ENCODE measurements at places on chromosomes 2 and 18. TPM values are rescaled to one million over a fixed set of nuclear protein-coding genes. Genes with fewer than 3 reads are reported as not detected.

Gene MAP3K19
- total RNA-seq: 0.05 TPM

DNA sequence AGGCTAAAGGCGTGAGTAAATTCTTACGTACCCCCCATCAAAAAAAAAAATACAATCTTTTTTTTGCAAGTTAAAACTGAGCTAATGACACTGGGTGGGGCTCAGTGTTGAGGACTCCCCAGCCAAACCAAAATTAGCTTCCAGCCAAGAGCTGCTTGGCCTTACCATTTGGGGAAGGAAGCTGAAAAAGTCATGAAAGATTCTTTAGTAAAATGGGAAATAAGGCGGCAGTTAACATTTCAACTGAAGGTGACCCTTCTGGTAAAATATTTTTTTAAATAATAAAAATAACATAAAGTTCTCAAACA is 16.4 kb downstream of the SMAD7 start:
- H3K27me3 ChIP-seq: peaks cover 21% of the 10 kb centered on the region
- no peak overlapping the region for H3K4me3 ChIP-seq
- no peaks in the 10 kb centered on the region for H3K36me3 ChIP-seq
- H3K4me1 ChIP-seq: peaks cover 13% of the 10 kb centered on the region

DNA sequence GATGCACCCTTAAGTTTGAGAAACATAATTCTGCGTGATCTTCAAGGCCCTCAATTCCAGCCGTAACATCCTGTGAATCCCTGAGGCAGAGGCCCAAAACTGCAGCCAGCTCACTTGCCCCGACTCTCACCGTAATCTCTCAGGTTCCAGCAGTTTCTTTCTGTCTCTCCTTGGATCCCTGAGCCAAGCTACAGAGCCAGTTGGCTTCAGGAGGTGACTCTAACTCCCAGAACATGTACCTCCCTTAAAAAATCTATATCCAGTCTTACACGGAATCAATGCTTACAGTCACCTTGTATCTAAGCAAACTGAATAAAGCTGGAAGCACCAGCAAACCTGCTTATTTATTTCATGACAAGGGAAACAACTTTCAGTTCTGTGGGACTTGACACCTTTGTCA is 300.4 kb downstream of the SETBP1 start:
- no peak overlapping the region for H3K27ac ChIP-seq
- H3K4me3 ChIP-seq: no peak overlapping the region
- H3K4me1 ChIP-seq: no peaks in the 10 kb centered on the region

Gene ZSWIM2
- total RNA-seq: not detected

DNA sequence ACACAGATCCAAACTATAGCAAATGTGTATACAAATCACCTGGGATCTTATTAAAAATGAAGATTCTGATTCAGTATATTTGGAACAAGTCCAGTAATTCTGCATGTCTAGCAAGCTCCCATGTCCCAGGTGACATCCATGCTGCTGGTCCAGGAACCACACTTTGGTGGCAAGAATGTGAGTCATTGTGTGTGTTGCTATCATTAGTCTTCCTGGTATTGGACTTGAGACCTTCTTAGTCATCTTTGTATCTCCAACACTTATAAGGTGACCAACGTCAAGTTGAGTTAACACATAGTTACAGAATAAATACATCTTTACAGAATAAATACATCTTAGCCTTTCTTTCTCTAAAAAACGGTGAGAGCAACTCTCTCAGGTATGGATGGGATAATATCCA is 107.9 kb upstream of the NDUFV2 start:
- H3K4me1 ChIP-seq: no peaks in the 10 kb centered on the region
- H3K27ac ChIP-seq: no peak overlapping the region
- H3K36me3 ChIP-seq: no peaks in the 10 kb centered on the region
- H3K27me3 ChIP-seq: no peaks in the 10 kb centered on the region
- no peak for DNase-seq

Gene SLC4A5
- total RNA-seq: 0.85 TPM

Gene REG3A
- total RNA-seq: 0.05 TPM

DNA sequence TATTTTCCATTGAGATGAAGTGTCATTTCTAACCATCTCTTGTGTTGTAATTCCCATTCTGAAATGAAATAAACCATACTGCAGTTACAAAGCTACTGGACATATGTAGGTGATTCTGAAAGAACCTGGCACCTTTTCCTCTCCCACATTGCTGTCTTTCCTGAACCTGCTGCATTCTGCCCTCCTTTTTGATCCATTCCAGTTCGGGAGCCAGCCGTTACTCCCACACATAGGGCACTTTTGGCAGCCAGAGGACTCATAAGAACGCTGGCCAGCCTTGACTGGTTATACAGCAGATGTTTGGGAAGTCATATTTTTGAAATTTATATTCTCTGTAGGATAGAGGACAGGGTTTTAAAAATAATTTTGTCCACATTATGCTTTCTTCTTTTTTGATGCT is 369.8 kb upstream of the CDH7 start:
- H3K4me1 ChIP-seq: no peaks in the 10 kb centered on the region
- no peak for DNase-seq
- H3K27ac ChIP-seq: no peak overlapping the region
- H3K36me3 ChIP-seq: no peaks in the 10 kb centered on the region
- H3K4me3 ChIP-seq: no peak overlapping the region

- no peaks in the 10 kb centered on the region for H3K27me3 ChIP-seq
- no peak overlapping the region for H3K4me3 ChIP-seq
- H3K27ac ChIP-seq: no peak overlapping the region
- DNase-seq: no peak
Measured at GRCh38 chr2:156182132-156182531, 150.4 kb downstream of the NR4A2 start.

- H3K4me1 ChIP-seq: no peaks in the 10 kb centered on the region
- no peaks in the 10 kb centered on the region for H3K36me3 ChIP-seq
- no peak overlapping the region for H3K4me3 ChIP-seq
- no peaks in the 10 kb centered on the region for H3K27me3 ChIP-seq
- no peak overlapping the region for H3K27ac ChIP-seq
- DNase-seq: no peak
Measured at GRCh38 chr2:226274143-226274542, 525.5 kb downstream of the IRS1 start.

DNA sequence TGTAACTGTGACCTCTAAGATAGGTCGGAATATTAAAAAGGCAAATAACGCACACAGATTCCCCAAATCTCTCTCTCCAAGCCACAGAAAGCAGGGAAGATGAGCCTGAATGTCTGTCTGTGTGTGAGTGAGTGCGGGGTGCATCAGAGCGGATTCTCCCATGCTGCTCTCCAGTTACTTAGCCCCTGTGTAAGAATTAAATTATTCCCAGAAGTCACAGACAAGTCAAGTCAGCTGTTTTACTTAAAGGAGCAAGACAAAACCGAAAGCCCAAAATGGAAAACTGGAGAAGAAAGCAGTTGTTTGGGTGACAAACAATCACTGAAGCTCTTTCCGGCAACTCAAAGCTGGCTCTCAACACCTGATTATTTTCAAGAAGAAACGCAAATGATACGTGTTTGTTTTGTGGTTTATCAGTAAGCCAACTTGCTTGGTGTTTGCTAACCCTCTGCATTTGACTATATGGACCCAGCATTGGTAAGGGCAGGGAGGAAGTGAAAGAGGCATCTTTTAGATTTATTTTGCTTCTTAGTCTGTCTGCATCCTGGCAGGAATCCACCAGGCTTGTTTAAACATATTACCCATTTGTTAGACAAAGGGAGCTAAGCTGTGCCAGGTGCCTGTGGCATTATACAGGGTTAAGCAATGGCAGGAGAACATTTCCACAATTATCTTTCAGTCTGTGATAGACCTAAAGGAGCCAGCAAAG is 121.5 kb upstream of the CREB1 start:
- no peak overlapping the region for H3K4me3 ChIP-seq
- H3K36me3 ChIP-seq: no peaks in the 10 kb centered on the region
- no peak overlapping the region for H3K27ac ChIP-seq
- no peaks in the 10 kb centered on the region for H3K4me1 ChIP-seq
- H3K27me3 ChIP-seq: no peaks in the 10 kb centered on the region

- H3K4me1 ChIP-seq: no peaks in the 10 kb centered on the region
- DNase-seq: no peak
- no peak overlapping the region for H3K27ac ChIP-seq
Measured at GRCh38 chr18:56890632-56891031, 239.5 kb downstream of the WDR7 start.

GRCh38 chr2:44804406-44805265 is 136.9 kb upstream of the SIX3 start:
- H3K27ac ChIP-seq: no peak overlapping the region
- peaks cover 92% of the 10 kb centered on the region for H3K27me3 ChIP-seq
- no peak for DNase-seq
- H3K4me1 ChIP-seq: peaks cover 3% of the 10 kb centered on the region
- H3K4me3 ChIP-seq: no peak overlapping the region

DNA sequence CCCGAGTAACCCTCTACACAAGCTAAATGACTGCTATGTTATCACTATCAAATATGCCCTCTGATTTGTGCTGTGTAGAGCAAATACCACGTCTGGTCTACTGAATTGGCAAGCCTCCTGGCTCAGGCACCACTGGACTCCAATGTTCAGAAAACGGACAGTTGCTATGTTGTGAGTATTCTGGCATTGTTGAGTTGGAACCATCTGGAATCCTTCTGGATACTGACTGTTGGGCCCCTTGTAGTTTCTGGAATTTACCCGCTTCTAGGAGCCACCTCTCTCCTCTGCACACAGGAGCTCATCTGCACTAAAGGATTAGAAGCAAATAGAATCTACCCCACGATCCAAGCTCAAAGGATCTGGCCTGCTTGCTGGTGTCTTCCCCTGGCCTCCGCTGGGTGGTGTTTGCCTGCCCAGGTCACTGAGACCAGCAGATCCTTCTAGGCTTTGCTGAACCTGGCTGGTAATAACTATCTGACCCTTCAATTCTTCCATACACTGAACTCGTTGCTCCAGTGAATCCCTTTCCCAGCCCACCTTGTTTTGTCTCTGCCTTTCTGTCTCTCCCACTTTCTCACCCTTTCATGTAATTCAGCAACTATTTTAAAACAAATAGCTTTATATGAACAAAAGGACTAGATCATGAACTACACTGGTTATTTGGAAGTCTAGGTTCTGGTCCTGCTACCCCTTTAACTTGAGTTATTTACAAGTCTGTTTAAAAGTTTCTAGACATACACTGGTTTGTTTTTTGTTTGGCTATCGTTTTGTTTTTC is 2.1 kb upstream of the HAAO start:
- no peak overlapping the region for H3K4me3 ChIP-seq
- DNase-seq: no peak
- no peaks in the 10 kb centered on the region for H3K36me3 ChIP-seq

GRCh38 chr18:64851726-64852125 is 702.8 kb upstream of the LINC00305 start:
- H3K4me3 ChIP-seq: no peak overlapping the region
- H3K4me1 ChIP-seq: no peaks in the 10 kb centered on the region
- no peaks in the 10 kb centered on the region for H3K27me3 ChIP-seq
- no peaks in the 10 kb centered on the region for H3K36me3 ChIP-seq
